H1 (cell line): ENCODE measurements at places on chromosomes 3 and 15. TPM values are rescaled to one million over a fixed set of nuclear protein-coding genes. Genes with fewer than 3 reads are reported as not detected.

Gene HTD2
- 10.3 and 10.8 TPM in 2 replicates for total RNA-seq

Gene PIGX
- 14.7 and 14.9 TPM in 2 replicates for total RNA-seq

Gene MESP1
- total RNA-seq = 0.15 TPM in 1 of 2 replicates, not detected in the other

Gene LSAMP
- 3.8 and 5.7 TPM in 2 replicates for total RNA-seq

DNA sequence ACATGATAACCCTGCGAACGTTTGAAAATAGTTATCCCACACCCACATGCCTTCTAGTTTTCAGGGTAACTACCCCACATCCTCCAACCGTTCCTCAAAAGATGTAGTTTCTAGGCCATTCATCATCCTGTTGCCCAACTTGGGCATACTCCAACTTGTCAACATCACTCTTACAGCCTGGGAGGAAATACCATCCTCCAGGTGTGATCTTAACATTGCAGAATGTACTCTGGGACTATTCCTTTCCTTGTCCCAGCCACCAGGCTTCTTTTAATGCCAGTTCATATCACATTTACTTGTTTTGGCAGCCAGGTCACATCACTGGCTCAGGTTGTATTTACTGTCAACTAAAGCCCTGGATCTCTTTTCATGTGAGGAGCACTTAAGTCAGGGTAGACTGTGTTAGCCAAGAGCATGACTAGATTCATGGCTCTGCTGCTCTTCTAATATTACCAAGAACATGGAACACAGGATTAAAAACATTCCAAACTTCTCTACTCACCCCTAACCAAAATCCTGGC is 4.0 kb upstream of the DENND6A start:
- no peaks in the 10 kb centered on the region for H3K4me1 ChIP-seq
- no peak overlapping the region for H3K4me3 ChIP-seq
- DNase-seq = no peak
- no peaks in the 10 kb centered on the region for H3K27me3 ChIP-seq
- H3K27ac ChIP-seq = no peak overlapping the region

- H3K4me3 ChIP-seq = no peak overlapping the region
- no peak for DNase-seq
- no peaks in the 10 kb centered on the region for H3K4me1 ChIP-seq
- no peaks in the 10 kb centered on the region for H3K36me3 ChIP-seq
- no peaks in the 10 kb centered on the region for H3K27me3 ChIP-seq
These were observed 123.2 kb upstream of the TMC3 start for GRCh38 chr15:81497238-81497637.

- no peak for DNase-seq
- H3K4me1 ChIP-seq = no peaks in the 10 kb centered on the region
- H3K36me3 ChIP-seq = peaks cover 9% of the 10 kb centered on the region; the same call in 1 of the 2 replicates
- H3K27me3 ChIP-seq = no peaks in the 10 kb centered on the region
- no peak overlapping the region for H3K27ac ChIP-seq
- no peak overlapping the region for H3K4me3 ChIP-seq
These were observed 140.8 kb downstream of the ADAM10 start for GRCh38 chr15:58608711-58609110.
